Kidney capillary endothelial cell (primary cell): ENCODE measurements at places on chromosomes 3 and 15.
A peak's percentile ranks its signal among the peaks of the same experiment; 100 is the strongest.

- no peak for DNase-seq
These were observed 15.4 kb upstream of the CRBN start for GRCh38 chr3:3194861-3195260.

DNA sequence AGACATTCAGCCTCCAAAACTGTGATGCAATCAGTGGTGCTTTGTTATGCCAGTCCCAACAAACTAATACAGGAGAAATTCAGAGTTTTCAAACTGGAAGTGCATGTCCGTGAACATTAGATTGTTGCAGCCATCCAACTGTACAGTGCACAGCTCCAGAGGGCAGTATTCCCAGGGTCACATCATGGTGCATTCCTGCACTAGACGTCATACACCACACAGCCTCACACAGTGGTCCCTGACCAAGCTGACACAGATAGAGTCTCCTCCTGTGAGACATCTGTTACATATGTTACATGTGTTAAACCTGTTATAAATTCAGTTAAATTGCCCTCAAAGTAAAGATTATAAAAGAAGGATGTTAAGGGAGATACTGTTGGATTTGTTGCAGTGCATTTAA is 209.0 kb downstream of the LRRN1 start:
- DNase-seq = no peak

- DNase-seq = peak; percentile 19
These were observed 9.4 kb downstream of the DAZL start for GRCh38 chr3:16595778-16596177.

DNA sequence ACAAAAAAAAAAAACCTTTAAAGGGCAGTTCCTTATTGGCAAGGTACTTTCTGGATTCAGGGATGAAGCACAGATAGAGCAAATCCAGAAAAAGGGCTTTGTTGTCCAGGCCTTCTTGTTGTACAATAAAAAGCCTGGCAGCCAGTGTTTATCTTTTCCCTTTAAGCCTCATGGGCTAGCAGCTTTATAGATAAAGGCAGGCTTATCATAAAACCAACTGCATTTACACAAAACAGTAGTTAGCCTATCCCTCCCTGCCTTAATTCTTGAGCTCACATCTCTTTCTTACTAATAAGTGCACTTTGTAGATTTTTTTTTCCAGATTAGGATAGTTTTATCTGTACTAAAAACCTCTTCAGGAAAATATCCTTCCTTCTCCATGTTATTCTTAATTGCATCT is 662.8 kb upstream of the CCDC54 start:
- no peak for DNase-seq

DNA sequence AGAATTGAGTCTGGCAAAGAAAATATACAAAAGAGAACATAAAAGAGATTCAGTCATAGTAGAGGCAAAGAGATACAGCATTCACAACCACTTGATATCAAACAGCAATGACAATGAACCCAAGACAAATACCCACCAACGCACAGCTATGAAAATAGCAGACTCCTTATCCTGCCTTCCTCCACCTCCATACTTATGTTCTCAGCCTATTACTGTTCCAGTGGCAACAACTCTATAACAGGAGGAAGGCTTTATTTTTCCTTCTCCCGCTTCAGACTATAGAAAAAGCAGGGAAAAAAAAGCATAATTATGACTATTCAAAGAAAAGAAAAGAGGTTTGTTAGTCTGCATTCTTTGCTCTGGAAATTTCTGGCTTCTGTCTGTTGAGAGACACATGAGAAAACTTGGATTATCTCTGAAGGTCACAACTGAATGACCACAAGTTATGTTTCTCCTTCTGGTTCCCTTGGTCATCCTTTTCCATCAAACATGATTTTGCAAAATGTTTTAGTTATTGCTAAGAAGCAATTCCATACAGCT is 81.2 kb upstream of the PLXND1 start:
- no peak for DNase-seq

DNA sequence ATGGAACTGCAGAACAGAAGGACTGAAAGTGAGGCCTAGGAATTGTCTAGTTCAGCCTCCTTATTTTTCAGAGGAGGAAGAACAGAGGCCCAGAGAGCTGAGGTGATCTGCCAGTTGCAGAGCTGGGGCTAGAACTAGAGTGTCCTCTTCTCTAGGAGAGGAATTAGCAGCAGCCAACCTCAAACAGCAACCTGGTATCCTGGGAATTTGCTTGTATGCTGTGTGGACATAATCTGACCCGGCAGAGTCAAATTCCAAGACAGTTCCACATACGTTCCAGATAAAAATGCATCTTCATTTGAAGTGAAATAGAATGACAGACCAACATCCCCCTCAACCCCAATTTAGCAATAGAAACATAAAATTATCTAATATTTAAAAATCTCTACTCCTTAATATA is 13.5 kb upstream of the TSC22D2 start:
- DNase-seq = no peak

- DNase-seq = no peak
These were observed 243.4 kb upstream of the TBC1D5 start for GRCh38 chr3:17985658-17986347.

- no peak for DNase-seq
These were observed 37.5 kb downstream of the C3orf70 start for GRCh38 chr3:185115371-185115770.

GRCh38 chr3:165903885-165904630 is 66.8 kb upstream of the BCHE start:
- DNase-seq = no peak

DNA sequence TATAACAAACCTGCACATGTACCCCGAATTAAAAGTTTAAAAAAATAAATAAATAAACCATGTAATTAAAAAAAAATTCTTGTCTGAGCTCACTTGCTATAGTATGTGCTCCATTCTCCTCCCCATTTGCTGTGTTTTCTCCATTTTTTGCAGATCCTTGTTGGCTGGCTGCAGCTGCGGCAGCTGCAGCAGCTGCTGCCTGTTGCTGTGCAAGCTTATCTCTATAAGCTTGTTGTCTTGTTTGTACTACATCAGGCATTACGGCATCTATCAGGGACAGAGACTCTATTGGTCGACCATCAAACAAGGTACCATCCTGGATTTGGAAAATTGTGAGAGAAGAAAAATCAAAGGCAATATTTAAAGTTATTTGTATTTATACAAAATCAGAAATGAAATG is 145.9 kb downstream of the TBL1XR1 start:
- no peak for DNase-seq

- DNase-seq = no peak
These were observed 52.5 kb upstream of the AMOTL2 start for GRCh38 chr3:134426660-134427181.

- peak; percentile 85 for DNase-seq
These were observed 7.8 kb upstream of the KIF7 start for GRCh38 chr15:89662893-89663626.

DNA sequence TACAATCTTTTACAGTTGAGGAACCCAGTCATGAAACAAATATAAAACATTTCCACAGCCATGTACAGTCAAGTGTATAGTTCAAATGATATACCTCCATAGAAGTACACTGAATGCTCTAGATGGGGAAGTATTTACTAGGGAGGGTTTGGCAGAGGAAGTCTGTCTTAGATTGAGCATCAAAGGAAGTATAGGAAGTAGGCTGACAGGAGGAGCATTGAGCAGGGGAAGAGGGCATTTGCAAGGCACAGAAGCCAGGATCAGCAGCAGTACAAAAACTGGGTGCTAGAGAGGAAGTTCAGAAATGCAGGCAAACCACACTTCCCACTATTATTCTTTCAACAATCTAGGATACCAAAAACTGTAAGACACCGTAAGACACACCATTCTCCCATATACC is 122.6 kb downstream of the ANO10 start:
- peak; percentile 32 for DNase-seq

- DNase-seq = no peak
These were observed 1.7 kb downstream of the P2RY14 start for GRCh38 chr3:151276687-151277042.

DNA sequence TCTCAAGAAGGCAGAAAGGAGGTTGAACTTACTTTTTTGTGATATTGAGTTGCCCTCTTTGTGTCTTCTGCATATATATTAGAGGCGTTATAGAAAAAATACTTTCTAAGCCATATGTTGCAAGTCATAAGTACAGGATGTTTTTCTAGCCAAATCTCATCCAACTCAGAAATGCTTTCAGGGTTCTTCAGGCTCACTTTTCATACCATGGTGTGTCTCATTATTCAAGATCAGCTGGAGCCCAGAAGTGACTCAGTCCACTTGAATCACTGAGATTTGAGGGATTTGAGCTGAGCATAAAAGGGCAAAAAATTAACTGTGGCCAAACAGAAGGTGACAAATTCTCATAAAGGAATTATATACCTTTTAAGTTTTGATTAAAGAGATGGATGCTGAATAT is 157.3 kb downstream of the WNT5A start:
- DNase-seq = no peak
